Fibroblast of the aortic adventitia (primary cell): ENCODE measurements at places on chromosomes 7 and 10.

GRCh38 chr10:1807196-1807595, 69.9 kb upstream of the ADARB2 start:
- no peak for DNase-seq

GRCh38 chr7:118184565-118184940, 589 bp downstream of the LSM8 start:
- DNase-seq, result peak; percentile 33

GRCh38 chr7:134856691-134857090, 77.3 kb downstream of the CALD1 start:
- no peak for DNase-seq

- peak; percentile 28 for DNase-seq
These were observed 112.8 kb upstream of the ODAD2 start for GRCh38 chr10:28111712-28112111.

- DNase-seq, result no peak
These were observed 147.2 kb upstream of the RHEB start for GRCh38 chr7:151666886-151667285.

DNA sequence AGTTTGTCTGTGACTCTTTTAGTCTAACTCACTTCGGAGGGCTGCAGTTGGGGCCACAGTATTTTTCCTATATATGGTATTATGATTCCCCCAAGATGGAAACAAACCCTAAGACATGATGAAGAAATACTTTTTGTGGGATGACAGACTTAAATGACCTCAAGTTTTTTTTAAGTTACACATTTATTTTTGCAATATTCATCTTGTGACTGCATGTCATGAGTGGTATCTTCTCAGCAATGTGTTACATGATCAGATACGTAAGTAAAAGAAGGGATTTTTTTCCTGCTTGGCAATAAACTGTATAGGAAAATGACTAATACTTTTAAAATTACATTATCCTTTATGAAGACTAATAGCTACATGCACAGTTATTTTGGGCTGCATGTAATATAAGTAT, 57.8 kb downstream of the OR13A1 start:
- DNase-seq, result no peak

GRCh38 chr7:16417906-16418305, 3.4 kb downstream of the CRPPA start:
- no peak for DNase-seq

DNA sequence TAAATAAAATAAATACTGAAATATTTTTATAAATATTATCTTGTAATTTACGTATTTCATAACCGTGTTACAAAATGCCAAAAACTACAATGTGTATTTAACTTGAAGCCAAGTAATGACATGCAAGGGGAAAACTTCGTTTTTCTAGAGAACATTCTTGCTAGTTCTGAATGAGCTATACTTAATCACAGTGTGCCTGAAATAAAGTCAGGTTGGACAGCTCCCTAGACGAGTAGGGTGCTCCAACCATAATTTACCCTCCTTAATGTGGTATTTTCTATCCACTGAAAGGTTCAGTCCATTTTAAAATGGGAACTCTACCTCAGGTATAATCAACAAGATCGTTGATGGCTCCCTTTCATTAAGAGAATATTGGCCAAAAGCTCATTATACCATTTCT, 194.5 kb upstream of the AHR start:
- peak; percentile 51 for DNase-seq

- peak; percentile 96 for DNase-seq
These were observed 263.4 kb downstream of the BICC1 start for GRCh38 chr10:58775960-58776567.

GRCh38 chr7:16926283-16926682, 44.5 kb upstream of the AGR3 start:
- DNase-seq, result peak; percentile 72

DNA sequence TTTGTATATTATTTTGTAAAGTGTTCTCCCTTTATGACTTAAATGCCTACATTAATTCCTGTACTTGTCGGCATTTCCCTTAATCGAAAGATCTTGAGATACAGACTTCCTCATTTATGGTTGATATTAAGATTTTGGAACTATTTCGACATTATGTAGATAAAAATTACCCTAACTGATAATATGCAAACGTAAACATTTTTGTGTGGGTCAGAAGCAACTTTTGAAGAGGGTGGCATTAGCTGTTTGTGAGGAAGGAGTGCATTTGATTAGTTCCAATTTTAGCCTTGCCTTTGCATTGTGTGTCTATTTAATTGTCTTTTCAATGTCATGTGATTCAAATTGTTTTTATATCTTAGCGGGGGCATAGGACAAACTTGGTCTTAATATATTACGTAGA, 114.7 kb downstream of the BICC1 start:
- DNase-seq, result no peak

DNA sequence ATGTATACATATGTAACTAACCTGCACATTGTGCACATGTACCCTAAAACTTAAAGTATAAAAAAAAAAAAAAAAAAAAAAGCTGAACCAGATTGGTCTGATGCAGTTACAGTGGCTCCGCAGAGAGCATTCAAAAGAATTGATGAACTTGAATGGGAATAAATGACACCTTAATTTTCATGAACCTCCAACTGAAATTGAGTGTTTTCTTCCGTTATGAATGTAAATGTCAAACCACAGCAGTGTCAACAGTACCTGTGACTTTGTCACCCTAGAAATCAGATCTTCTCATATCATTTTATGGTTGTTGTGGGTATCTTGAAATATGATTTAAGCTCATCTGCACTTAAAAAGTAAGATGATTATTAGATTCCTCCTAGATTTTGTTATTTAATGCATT, 32.7 kb upstream of the SRGN start:
- DNase-seq, result no peak

DNA sequence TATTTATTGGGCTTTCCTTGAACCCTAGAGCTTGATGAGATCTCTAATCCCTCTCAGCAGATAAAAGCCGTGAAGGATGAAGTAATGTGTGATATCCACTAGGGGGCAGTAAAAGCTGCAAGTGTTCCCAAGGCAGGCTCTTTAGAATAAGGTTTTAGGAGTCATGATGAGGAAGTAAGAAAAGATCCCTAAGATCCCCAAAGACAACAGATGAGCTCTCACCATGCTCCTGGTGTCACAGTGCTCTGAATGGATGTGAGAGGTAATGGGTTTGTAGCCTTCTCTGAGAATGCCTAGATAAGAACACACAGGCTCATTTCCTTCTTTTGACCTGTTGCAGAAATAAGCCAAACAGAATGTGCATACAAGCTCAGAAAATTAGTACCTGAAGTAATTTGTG, 70.4 kb upstream of the ITPRID1 start:
- DNase-seq, result peak; percentile 63

GRCh38 chr7:150471886-150472285, 21.5 kb downstream of the GIMAP8 start:
- no peak for DNase-seq

- no peak for DNase-seq
These were observed 496.7 kb downstream of the TYW1 start for GRCh38 chr7:67493366-67493765.

DNA sequence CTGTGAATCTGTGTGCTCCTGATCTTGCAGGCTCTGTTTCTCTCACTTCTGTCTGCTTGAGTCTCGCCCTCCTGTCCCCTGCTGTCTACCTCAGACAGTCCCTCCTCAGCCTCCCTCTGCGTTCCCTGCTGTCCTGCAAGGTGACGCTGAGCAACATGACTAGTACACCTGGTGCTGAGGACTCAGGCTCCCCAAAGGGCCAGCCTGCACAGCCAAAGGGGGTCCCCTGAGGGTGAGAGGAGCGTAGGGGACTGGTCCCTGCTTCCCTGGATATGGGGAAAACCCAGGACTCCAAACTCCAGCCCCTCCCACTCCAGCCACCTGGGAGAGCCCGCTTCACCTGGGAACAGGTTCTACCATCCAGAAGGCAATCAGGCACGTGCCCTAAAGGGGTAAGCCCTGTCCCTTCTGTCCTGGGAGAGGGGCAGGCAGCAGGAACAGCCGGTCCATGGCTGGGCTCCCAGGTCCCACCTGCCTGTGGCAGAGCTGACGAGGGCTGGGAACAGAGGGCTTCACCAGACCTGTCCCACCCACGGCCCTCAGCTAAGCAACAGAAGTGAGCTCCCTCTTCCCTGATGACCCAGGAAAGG, 156.5 kb downstream of the UBE2H start:
- DNase-seq, result no peak

GRCh38 chr10:126511917-126512479, 123.7 kb upstream of the ADAM12 start:
- DNase-seq, result peak; percentile 33

DNA sequence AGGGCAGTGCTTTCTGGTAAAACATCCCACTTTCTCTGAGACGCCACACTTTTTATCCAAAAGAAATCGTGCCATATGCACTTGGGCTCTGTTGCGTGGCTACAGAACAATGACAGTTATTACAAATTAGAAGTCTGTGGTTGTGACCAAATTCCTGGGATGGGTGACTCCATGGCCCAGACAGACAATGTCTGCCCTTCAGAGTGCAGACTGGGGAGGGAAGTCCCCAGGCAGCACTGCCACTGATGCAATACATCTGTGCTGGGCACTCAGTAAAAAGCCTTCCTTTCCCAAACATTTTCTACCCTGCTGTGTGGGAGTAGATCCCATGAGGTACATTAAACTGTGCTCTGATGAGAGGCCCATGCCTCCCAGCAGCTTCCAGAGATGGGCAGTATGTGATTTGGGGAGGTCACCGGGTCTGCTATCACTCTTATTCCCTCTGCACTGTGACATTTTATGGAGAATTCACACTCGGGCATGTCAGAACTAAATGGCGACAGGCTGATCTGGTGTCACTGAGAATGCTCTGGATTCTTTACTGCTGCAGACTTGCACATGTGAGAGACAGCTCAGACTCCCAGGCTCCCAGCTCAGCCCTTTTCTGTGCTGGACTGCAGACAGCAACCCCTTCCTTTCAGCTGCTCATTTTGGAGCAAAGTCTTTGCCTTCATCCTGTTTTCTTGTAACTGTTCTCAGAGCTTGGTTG, 243.5 kb upstream of the ZNF32 start:
- DNase-seq, result peak; percentile 17

DNA sequence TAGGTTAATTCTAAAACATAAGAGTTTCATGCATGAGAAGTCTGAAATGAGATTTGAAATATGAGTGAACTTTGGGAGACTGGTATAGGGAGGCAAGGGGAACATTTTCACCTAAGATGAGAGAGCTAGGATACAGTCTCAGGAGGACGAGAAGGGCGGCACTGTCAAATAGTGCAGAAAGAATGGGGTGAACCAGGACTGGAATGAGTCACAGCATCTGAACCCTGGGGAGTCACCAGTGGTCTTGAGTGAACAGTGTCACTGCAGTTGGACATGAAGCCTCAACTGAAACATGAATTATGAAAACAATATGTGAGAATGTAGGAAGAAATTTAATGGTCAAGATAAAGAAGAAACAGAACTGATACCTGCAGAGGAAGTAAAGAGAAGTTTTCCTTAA, 33.8 kb downstream of the GNG11 start:
- no peak for DNase-seq

DNA sequence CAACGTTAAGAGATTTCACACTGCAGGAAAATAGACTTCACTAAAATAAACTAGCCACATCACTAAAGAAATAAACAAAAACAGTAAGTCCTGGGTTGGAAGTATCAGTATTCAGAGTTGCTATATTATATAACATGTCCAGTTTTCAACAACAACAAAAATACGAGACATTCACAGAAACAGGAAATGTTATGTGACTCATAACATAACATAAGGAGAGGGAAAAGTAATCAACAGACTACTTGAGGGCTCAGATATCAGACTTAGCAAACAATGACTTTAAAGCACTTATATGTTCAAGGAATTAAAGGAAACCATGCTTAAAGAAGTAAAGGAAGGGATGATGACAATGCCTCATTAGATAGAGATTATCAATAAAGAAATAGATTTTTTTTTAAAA, 73.5 kb upstream of the MKLN1 start:
- no peak for DNase-seq

DNA sequence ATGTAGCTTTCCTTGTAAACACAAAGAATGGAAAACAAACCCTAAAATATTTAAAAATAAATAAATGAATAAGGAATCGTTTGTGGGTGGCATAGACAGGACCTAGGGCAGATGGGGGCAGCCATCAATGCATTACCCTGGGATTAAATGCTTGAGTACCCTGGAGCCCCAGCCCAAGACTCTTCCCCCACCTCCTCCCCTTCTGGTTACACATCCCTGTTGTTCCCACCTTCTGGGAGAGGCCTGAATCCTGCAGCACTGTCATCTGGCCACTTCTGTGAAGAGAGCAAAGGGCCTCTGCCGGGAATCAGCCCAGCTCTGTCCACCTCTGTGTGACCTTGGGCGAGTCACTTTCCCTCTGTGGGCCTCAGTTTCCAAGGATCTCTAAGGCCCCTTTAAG, 61.6 kb upstream of the COL13A1 start:
- no peak for DNase-seq

GRCh38 chr7:26854876-26855855, 9.2 kb downstream of the SKAP2 start:
- no peak for DNase-seq

GRCh38 chr7:23373151-23374004, 74.2 kb downstream of the MALSU1 start:
- peak; percentile 65 for DNase-seq

GRCh38 chr10:49827297-49827696, 65.2 kb upstream of the OGDHL start:
- DNase-seq, result no peak

DNA sequence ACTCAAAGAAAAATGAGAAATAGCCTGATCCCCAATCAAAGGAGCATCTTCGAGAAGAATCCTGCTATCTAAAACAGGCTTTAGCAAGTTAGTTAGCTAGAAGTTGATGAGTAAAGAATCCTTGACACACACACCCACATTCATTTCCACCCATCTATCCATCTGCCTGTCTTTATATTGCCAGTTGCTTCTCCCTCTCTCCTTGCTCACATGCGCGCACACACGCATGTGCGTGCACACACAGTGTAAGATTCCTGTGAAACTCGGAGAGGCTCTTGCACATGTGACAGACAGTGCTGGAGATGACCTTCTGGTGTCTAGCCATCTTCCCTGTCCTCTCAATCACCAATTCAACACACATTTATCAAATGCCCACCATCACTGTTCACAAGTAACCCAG, 393.3 kb downstream of the PLXNA4 start:
- DNase-seq, result no peak

- no peak for DNase-seq
These were observed 435.5 kb upstream of the NRG3 start for GRCh38 chr10:81439445-81439844.

GRCh38 chr7:131633342-131633843, 77.0 kb upstream of the PODXL start:
- peak; percentile 70 for DNase-seq

GRCh38 chr10:13087986-13088618, 11.9 kb upstream of the OPTN start:
- peak; percentile 92 for DNase-seq

DNA sequence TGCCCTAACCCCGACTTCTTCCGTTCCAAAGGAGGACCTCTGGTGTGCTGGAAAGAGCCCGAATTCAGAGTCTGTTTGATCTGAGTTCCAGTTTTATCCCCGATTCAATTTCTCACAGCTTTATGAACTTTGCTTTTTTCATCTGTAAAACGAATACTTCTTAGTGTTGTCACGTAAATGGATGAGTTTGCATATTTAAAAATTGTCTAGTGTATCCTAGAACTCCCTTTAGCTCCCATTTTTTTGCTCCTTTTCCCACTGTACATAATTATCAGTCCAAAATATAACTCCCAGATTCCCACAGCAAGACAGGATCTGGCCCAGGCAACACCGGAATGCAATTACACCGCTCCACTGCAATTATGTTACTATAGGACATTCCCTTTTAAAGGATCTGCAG, 80.7 kb upstream of the ARHGAP21 start:
- no peak for DNase-seq
